ENCODE measurements at places on chromosomes 2 and 18.

DNA sequence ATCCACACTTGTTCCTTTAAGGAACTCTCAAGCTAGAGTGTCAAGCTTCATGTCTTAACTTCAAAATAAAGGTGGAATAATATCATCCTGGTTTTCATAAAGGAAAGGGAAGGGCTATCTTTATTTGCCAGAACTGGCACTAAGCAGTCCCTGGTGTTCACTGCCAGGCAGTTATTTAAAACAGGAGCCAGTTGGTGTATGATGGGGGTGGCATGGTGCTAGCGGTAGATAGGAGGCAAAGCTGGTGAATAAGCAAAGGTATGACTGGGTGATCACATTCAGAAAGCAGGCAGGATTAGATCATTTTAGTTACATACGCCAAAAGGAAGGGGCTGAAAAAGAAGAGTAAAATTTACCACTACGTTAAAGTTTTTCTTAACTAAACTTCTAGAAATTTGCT, 776.3 kb downstream of the BCL11A start:
- DNase-seq, result no peak

- no peak for DNase-seq
Measured at GRCh38 chr18:79504034-79504433, 108.3 kb downstream of the NFATC1 start.

- peak; percentile 67 for DNase-seq
Measured at GRCh38 chr2:217713395-217714286, 289.2 kb downstream of the TNS1 start.

DNA sequence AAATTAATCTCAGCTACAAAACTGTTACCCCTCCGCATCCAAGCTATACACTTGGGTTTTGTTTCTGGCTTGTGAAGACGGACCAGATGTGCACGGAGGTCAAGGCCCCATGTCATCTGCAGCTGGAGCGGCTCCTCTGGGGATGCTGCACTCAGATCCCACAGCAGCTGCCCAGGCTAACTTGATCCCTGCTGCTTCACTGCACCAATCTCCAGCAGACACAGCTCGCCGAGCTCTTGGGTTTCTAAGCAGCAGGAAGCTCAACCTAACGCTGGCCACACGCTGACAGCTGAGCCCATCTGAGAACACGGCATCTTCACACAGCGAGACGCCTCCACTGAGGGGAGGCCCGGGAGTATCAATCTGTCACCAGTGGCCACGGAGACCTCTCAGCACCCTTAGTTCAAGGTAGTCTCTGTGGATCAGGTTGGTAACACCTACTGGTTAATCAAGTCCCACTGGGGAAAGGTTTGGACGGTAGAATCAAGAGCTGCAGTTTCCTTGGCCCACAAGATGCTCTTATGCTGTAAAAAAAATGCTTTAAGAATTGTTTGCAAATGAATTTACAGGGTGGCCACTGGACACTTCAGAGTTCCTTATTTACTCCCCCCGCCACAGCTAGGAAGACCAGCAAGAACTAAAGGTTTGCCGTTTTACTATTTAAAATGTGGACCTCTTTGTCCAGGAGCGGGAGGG, 67.5 kb downstream of the EMILIN2 start:
- DNase-seq, result no peak

GRCh38 chr2:15800495-15801329, 139.6 kb upstream of the MYCN start:
- no peak for DNase-seq

GRCh38 chr2:181281206-181281832, 175.9 kb upstream of the ITGA4 start:
- DNase-seq, result no peak

GRCh38 chr2:18614041-18614440, 24.7 kb upstream of the NT5C1B start:
- DNase-seq, result no peak

DNA sequence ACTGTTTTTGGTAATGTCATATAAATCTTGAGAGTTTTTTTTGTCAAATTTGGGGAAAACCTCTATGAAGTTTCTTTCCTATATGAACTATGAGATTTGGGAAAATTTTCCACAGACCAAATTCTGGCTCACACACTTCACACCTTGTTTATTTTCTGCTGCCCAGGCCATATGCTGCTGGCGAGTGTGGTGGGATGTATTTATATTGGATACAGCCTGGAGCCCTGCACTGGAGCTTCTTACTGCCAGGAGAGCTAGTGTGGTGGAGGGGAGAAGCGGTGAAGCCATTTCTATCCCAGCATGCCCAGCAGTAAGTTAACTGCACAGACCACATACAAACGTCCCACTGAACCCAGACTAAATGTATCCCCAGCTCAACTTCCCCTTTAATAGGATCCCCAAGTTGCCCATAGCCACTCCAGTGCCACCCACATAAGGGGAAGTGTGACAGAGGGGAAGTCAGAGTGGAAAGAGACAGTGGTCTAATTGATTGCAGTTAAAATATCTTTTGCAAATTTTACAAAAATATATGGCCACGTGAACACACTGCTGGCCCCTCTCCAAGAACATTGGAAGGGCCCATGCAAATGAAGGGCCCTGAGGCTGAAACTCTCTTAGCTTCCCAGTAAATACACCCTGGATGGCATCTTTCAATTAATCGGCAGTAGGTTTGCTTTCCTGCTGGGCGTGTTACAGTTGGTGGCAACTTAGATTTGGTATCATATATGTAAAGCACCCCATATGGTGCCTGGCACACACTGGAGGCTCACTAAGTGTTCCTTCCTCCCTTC, 146.6 kb upstream of the ITGA6 start:
- DNase-seq, result no peak

- no peak for DNase-seq
Measured at GRCh38 chr18:79479761-79480161, 84.0 kb downstream of the NFATC1 start.

DNA sequence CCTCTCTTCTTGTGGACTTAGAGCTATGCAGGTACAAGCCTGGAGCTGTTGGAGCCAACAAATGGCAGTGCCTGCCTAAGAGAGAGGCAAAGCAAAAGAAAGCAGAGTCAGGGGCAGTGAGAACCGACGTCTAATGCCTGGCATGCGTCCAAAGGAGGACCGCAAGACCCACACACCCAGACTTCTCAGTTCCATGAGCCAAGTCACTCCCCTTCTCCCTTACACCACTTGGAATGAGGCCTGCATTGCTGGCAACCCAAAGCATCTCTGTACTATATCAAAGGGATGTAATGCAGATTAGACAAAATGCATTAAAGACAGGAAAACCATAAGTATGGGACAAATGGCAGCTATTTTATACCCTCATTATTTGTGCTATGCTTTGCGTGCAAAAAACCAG, 49.9 kb upstream of the RNU4ATAC start:
- DNase-seq, result no peak

DNA sequence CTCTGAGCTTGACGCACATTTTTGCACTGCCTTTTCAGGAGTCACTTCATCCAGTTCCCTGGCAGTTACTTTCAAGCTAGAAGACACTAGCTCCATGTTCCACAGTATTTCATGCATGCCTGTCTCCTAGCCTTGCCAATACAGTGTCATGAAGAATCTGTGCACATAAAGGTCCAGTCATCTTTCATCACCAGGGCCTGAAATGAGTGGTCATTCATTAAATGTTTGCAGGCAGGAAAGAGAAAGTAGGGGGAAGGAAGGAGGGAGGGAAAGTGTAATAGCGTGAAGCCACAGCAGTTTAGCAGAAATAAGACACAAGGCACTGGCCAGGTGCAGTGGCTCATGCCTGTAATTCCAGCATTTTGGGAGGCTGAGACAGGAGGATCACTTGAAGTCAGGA, 92.4 kb upstream of the COPS8 start:
- no peak for DNase-seq

DNA sequence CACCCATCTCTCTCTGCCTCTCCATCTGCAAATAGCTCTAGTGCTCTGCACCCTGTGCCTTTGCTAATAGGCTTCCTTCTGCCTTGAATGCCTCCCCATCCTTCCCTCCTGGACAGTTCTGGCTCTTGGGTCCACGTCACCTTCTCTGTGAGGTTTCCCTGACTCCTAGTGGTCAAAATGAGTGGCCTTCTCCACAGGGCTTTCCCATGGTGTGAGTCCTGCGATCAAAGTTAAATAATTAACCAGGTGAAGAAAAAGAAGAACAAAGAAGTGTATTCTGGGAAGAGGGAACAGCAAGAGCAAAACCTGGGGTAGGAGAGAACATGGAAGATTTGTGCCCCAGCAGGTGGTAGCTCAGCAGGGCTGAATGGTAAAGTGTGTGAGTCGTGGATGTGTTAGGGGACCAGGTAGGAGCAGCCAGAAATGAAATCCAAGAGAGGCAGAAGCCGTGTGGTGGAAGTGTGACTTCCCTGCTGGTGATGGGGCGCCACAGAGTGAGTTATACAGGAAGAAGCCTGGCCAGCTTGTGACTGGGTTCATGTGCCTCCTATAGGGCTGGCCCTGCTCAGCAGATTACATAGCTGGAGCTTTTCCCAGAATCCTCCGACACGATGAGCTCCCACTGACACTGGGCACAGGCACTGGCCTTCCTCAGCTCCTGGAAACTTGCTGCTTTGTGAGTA, 93.8 kb upstream of the LDAH start:
- DNase-seq, result no peak

DNA sequence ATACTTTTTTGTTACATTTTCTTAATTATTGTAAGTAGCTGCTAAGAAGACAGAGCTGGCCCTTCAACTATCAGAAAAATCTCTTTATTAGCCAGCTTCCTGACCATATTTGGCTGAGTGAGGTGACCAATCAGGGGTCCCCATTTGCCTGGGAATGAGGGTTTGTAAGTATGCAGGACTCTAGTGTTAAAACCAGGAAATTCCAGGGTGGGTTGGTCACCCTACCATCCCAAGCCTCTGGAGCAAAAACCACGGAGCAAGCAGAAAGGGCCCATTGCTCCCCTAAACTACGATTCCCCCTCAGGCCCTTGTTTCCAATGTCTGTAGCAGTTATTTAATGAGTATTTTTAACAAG, 165.6 kb upstream of the NCKAP5 start:
- no peak for DNase-seq

DNA sequence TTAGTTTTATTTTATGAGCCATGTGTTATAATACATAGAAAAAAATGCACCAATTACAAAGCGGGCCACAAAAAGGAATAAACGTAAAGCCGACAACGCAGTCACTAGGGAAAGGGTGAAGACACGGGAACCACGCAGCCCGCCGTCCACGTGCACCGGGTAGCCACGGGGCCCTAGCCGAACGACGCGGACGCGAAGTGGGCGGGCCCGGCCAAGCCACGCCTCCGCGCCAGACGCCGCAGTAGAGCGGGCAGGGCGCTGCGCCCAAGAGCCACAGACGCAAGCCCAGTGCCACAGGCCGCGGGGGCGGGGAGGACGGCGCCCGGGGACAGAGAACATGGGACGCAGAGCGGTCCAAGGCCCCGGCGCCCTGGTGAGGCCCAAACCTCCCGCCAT, at the start of gene DUSP28:
DUSP28 (plus strand) TSS at position 274 of the 396 bp plus-strand sequence. CDS start 328 bp downstream, outside the sequence.
- DNase-seq, result peak; percentile 73

DNA sequence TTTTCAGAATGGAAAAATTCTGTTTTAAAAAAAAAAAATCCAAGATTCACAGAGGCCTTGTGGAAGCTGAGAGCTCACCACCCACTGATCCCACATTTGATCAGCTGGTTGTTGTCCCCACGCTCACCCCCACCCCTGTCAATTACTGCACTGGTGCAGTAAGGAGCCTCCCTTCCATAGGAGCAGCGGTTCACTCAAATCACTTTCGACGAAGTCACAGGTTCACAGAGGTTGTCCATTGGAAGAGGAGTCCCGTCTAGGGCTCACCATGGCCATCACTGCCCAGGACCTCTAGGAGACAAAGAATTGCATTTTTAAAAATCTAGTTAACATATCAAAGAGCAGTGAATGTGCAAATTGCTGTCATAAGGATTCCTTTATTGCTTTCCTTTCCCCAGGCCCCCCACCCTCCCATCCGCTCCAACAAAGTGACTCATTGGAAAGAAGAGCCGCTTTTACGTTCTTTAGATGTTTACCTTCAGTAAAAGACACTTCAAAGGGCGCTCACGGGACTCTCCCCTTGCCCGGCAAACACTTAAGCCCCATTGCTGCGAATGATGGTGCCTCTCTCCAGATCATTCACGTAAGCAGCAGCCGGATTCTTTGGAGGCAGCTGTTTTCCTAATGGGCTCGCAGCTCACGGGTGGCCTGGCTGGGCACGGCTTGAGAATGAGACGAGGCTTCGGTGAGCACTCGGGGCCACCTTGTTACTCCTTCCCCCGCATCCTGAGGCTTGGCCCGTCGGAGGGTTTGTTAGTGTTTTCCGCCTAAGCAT, 165.5 kb upstream of the SALL3 start:
- no peak for DNase-seq

DNA sequence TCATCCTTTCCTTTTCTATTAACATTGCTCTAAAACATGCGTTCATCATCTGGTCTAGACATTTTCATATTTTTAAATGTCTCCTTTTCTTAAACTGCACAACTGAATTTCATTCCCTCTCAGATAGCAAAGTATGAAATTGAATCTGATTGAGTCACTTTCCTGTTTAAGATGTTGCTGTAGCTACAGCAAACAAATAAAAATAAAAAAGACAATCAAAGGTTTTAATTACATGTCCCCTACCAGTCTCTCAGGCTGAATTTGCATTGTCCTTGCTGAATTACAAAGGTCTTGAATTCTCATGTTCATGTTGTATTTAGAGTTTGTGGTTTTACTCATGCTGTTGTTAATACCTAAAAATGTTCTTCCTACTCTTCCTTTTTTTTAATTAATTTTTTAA, 537.9 kb upstream of the LRATD1 start:
- no peak for DNase-seq

DNA sequence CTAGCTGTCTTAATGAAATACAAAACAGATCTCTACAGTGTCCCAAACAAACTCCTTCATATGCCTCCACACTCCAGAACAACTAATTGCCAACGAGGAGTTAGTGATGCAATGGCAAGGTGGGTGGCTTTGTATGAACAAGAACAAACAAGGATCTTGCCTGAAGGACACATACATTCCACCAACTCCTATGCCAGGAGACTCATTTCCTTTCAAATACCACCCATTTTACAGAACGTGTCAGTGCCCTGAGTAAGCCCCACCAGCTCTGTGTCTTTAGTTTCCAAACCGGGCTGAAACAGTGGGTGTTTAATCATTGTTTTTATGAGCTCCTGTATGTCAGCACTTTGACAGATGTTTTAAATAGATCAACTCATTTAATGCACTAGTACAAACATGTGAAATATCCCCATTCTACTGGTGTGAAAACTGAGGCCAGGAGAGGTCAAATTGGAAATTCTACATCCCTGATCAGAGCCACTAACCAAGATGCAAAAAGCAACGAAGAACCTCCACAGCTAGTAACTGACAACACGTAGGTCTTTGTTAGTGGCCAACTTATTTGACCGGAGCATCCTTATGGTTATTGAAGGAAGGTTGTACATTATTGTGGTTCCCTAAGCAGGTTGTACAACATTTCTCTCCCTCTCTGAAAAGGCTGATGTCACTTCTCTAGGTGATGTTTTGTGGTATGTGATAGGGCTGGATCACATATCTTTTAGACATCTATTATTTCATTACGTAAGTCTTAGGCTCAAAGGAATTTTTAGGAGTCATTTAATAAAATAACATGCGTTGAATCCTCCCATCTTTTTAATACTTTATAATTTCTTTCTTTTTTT, 534.9 kb upstream of the TNP1 start:
- DNase-seq, result no peak

DNA sequence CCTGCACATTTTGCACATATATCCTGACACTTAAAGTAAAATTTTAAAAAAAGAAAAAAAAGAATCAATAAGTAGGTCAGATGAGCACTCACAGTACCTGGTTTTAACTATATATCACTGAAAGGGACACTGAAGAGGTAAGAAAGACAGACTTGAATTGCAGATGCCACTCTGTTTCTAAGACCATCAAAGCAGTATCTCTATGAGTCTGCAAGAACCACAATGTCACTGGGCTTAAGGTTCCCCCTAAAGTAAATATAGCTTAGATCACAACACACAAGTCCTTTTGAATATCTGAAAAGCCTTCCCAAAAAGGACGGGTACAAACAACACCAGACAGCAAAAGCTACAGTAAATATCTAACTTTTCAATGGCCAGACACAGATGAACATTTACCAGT, 57.6 kb downstream of the CYTIP start:
- DNase-seq, result no peak

All from stimulated activated CD4-positive, alpha-beta T cell treated with anti-CD3 and anti-CD28 coated beads, Interleukin-1b, Interleukin-23, amount 100 ng/mL, for 1 hour (primary cell).